ENCODE measurements at places on chromosomes 7 and 10.

DNA sequence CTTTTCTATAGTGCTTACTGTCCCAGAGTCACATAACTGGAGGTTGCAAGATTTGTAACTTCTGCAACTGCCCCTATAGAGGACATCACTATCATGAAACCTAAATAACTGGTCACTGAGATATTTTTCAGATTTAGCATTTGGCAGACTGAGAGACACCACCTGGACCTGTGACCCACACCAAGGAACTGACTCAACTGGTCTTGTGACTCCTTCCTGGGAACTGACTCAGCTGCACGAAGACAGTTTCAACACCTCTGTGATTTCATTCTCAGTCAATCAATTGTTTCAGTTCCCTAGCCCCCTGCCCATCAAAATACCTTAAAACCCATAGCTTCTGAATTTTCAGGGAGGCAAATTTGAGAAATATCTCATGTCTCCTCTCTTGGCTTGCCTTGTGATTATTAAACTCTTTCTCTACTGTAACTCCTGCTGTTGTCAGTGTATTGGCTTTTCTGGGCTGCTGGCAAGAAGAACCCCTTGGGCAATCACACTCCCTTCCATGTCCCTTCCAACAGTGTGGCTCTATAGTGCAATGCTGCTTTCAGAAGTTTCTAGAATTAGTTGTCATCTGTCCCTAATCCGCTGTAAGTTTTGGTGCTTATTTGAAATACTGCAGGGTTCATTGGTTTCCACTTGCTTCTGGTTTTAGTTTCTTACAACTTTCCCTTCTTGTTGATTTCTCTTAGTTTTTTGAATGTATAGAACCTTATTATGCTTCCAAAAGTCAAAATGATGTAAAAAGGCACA, 127.8 kb upstream of the ADCY1 start:
- peak; percentile 46 for DNase-seq

GRCh38 chr7:94087664-94088352, 83.7 kb upstream of the BET1 start:
- peak; percentile 82 for DNase-seq

- no peak for DNase-seq
Observed at GRCh38 chr7:137546671-137547070, 203.1 kb upstream of the PTN start.

GRCh38 chr10:112335111-112335867, 38.6 kb upstream of the ACSL5 start:
- DNase-seq = no peak

DNA sequence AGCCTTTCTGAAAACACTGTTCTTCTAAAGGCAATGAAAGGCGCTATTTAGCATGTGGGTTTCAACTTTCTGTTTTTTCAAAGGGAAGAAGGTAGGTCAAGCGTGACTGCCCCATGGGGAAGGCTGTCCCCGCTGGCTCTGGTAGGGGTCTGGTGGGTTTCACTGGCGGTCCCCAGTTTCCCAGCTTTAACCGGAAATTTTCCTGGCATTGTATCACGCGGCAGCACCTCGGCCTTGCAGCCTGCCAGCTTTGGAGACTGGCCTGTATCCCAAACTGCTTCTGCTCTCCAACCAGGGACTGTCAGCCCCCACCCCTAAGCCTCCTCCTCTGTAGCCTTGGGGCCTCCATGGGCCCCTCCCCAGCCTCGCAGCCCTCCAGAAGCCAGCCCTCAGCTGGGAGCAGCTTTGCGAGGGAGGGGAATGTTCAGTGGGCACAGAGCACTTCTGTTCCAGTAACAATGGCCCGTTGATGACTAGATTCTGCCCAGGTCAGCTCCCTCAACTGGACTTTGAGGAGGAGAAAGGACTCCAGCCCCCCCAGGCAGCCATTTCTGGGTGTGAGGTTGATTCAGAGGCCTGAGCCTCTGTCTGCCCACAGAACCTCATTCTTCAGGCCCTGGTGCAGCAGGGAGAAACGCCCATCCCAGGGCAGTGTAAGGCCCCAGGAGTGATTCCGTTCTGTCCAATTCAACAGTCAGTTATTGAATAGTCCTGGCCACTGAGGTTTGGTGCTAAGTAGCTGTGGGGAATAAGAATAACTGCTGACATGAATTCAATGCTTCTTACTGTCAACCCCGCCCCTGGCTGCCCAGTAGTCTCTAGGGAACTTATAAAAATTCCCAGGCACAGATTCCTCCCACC, 17.1 kb downstream of the CHST3 start:
- DNase-seq = no peak

GRCh38 chr10:71080381-71081228, 131.8 kb upstream of the UNC5B start:
- DNase-seq = no peak

- DNase-seq = no peak
Observed at GRCh38 chr7:65254061-65254460, 119.6 kb upstream of the ZNF92 start.

DNA sequence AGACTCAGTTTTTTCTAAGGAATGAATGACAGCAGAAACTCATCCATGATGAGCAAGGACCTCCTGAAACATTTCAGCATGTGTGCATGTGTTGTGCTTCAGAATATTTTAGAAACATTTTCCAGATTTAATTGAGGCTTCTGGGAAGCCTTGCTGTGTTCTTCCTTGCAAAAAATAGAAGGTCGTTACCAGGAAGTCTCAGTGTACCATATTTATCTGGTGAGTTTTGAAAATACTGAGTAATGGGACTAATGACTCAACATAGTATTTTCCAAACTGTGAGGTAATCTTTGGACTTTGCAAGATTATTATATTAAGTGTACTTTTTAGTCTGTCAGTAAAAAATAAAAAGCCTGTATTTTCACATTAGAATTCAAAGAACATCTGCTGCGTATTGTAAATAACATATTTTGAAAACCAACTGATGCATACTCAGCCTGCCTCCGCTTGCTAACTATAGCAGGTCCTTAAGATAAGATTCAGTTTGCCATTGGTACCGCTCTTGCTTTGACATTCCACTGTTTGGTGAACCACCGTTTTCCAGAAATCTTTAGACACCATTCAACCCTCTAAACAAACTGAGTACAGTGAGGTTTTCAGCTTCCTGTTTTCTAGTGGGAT, 739.6 kb upstream of the GALNT17 start:
- no peak for DNase-seq

GRCh38 chr7:151161757-151162156, 5.7 kb downstream of the GBX1 start:
- no peak for DNase-seq

GRCh38 chr10:104688251-104689042, 47.4 kb downstream of the SORCS3 start:
- DNase-seq = no peak

- no peak for DNase-seq
Observed at GRCh38 chr10:13019280-13019679, 17.8 kb upstream of the CCDC3 start.

DNA sequence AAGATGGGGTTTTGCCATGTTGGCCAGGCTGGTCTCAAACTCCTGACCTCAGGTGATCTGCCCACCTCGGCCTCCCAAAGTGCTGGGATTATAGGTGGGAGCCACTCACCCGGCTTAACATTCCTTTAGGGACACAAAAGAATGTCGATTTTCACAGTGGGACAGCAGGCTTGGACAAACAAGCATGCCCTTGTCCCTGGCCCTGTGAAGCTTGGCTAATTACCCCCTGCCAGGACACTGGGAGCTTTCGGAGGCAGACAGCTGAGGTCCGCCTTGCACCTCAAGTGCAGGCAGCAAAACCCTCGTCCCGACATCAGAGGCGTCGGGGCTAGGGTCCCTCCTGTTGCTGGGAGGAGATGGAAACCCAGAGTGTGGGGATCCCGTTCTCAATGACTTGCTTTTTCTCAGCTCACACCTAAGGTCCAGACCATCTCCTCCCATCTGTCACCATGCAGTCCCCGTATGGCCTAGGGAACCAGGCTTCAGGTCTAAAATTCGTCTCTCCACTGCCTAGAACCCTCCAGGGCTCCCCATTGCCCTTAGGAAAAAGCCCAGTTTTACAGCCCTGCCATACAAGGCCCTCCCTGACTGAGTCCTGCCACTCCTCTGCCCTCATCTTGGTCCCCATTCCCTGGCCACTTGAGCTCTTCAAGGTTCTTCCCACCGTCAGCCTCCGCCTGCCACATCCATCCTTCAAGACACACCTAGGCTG, 6.3 kb upstream of the CLIP2 start:
- DNase-seq = no peak

GRCh38 chr7:158366346-158366745, 221.3 kb downstream of the PTPRN2 start:
- no peak for DNase-seq
